Fibroblast of skin of right quadriceps (primary cell): ENCODE measurements at places on chromosomes 6 and 20.

DNA sequence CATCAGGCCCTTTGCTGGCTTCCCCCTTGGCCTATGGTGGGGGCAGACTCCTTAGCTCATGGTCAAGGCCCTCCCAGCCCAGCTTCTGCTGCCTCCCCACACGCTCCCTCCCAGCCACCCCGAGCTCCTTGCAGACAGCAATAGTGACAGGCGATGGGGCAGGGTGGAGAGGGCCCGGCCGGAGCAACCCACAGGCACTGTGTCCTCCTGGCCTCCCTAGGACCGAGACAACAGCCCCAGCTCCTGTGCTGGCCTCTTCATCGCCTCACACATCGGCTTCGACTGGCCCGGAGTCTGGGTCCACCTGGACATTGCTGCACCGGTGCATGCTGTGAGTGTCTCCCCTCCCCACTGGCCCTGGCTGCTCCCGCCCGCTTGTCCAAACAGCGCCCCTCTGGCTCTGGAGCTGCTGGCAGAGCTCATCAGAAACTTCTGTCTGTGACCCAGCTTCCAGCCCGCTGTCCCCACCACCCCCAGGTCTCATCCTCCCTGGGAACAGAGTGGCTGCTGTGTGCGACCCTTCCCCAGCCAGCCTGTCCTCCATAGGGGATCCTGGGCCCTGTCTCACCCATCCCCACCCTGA lies 21.8 kb downstream of the NPEPL1 start:
- no peak for DNase-seq

GRCh38 chr6:161228921-161229591 lies 44.8 kb downstream of the AGPAT4 start:
- DNase-seq: peak; percentile 94

GRCh38 chr6:154583546-154584188 lies 73.2 kb upstream of the CNKSR3 start:
- DNase-seq: no peak

DNA sequence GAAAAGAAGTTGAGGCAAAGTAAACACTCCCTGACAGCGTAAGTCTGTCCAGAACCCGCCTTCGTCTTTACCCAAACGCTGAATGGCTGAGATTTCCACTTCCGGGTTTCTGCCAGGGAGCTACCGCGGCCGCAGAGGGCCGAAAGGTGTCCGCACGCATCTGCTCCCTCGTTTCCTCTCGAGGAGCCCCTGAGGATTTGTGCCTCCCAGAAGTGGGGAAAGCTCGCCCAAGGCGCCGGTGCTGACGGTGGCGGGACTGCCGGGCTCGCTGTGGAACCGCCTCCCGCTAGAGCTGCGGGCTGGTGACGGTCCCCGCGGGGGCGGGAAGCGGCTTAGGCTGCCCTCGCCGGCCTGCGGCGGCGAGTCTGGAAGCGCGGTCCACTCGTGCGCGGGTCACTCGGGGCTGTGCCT lies 1760.2 kb upstream of the DEFB115 start:
- peak; percentile 3 for DNase-seq

- no peak for DNase-seq
Measured at GRCh38 chr20:50049442-50050026, 63.4 kb downstream of the UBE2V1 start.

DNA sequence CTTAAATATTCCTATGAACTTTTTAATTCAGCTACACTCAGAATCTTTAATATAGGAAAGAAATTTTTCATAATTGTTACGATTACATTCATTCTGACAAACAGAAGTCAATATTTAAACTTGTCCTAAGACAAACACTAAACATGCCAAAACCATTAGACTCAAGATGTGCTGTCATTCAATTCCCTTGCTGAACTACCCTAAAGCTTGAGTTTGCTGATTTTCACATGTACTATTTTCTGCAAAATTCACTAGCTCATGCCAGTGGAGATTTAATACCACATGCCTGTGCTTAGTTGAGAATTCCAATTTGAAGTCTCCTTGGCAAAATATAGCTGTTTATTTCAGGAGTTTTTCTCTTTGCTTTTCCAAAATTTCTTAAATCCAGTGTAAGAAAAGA lies 448.0 kb downstream of the COL12A1 start:
- DNase-seq: no peak

GRCh38 chr6:158058171-158058651 lies 76.5 kb downstream of the SYNJ2 start:
- peak; percentile 34 for DNase-seq

DNA sequence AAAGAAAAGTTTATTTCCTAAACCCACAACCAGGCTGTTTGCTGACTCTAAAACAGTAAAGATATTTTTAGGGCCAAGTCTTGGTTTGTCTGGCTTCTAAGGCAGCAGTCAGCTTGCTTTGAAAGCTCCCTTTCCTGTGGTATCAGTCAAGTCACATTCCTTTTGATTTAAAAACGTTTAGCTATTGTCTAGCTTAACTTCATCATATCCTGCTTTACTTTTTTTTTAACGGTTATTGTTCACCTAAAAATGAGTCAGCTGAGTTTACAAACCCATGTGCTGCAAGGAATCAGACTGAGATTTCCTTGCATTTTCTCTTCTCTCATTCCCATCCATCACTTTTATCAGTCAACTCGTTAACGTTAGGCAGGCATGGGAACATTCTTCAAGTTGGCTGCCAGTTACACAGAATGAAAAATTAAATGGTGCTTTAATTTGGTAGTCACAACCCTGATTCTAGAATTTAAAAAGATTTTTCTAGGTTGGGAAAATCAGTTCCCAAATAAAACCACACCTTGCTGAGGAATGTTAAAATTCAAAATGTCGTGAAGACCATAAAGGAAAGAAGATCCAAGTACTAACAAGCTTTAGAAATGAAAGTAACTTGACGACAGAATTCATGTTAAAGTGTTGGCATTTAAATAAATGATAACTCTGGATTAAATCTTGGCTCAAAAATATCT lies 45.9 kb downstream of the ELOVL5 start:
- peak; percentile 84 for DNase-seq

GRCh38 chr6:163888030-163888819 lies 473.7 kb downstream of the QKI start:
- DNase-seq: no peak

DNA sequence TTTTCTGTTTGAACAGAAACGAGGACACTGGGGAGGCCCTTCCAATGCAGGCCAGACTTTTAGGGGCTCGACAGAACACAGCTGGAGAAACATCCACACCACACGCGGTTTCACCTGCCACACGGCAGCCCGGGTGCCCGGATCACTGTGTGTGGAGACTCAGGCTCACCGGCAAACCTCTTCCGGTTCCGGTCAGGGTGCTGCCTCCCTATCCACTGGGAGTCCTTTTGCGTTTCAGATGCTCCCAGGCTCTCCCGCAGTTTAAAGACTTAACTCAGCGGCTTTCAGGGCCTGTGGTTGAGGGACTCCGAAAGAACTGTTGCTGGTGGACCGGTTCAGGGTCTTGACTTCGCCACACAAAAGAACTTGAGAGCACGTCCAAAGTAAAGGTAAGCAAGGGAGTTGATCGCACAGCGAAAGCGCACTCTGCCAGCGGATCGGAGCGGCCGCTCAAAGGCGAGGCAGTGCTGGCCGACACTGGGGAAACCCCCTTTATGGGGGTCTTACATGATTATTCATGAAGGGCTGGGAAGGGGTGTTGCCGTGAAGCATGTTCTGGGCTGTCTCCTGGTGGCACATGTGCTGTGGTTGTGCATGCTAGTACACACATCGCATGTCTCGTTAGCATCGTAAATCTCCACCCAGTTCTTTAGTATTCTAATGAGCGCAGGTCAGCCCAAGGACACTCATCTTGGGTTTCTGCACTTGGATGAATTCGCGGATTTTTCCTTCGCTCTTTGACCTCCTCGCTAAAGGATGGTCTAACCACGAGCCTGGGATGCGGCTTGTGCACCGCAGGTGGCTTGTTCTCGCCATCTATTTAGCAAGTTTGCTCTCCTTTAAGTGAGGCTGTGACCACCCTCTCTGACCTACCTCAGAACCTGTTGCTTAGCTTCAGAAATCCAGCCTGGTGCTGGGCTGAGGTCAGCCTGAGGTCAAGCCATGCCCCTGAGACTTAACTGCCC lies 180.3 kb downstream of the CDH26 start:
- no peak for DNase-seq
